ENCODE measurements at places on chromosomes 7 and 10.

- DNase-seq = no peak
Observed at GRCh38 chr7:149125189-149125862, 798 bp downstream of the ZNF425 start.

- DNase-seq = no peak
Observed at GRCh38 chr7:34844936-34845665, 187.1 kb downstream of the NPSR1 start.

GRCh38 chr10:110792476-110793125 is 79.1 kb upstream of the PDCD4 start:
- no peak for DNase-seq

DNA sequence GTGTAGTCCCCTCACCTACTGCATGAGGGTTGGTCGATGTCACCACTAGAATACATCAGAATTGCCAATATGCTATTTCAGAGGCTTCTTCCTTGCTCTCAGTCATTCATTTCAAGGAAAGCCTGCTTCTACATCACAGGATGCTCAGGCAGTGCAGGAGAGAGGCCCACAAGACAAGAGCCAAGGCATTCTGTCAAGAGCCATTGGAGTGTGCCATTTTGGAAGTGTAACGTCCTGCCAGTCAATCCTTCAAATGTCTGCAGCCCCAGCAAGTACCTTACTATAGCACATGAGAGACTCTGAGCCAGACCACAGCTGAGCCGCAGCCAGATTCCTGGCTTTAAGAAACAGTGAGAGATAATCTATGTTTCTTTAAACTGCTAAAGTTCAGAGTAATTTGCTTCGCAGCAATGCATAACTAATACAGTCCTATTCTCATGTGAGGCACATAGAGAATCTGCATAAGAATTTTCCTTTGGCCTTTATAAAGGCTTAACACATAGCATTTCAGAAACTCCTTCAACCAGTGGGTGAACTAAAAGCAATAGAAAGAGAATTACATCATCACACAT is 166.5 kb upstream of the GNAI1 start:
- no peak for DNase-seq

DNA sequence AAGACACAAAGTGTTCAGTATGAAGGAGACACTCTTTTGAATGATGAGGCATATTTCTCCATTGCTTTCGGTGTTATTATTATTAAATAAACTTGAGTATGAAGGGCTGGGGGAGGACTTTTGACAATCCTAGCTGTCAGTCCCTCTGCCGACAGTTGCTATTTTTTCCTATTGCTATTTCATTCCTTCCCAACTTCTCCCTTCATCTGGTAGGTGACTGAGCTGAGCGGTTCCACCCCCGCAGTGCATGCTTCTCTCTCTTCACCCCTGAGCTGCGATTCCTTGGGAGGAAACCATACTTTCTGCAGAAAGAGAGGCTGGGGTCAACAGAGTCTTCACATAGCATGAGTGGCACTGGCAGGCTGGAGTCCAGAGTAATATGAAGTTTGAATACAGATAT is 261.2 kb upstream of the TAC1 start:
- no peak for DNase-seq

GRCh38 chr10:17235136-17235535 is 7.1 kb downstream of the VIM start:
- no peak for DNase-seq

DNA sequence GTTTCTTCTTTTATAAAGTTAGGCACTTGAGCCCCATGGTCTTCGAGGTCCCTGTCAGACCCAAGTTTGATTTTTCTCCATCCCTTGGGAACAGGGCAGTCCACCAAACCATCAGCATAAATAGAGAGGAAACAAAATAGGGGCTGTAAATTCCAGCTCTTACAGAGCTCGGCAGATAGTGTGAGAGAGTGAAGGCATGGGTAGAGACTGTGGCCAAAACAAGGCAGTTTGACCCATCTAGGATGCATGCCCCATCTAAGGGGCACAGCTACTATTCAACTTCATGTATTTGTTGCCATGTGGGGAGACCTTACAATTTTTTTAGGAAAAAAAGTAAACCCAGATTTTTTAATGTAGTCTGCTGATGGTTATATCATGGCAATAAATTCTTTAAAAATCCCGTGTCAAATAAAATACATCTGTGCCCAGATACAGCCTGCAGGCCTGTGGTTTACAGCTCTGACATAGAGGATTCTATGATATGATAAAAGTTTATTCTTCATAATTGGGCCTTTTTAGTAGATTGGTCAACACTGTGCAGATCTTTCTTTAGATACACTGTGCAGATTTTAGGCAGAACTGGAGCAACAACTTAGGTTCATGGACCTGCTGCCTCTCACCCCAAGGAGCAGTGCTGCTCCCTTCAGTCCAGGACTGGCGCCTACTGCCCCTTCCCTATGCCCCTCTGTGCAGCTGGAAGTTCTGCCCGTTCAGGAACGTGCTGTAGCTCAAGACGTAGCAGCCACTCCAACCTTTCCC is 5.3 kb downstream of the PPP1R3C start:
- DNase-seq = no peak

- DNase-seq = no peak
Observed at GRCh38 chr10:124243702-124244121, 150.3 kb upstream of the CHST15 start.

- no peak for DNase-seq
Observed at GRCh38 chr7:137985253-137985896, 16.5 kb downstream of the CREB3L2 start.
